Left kidney (tissue), 8 donors: ENCODE measurements at places on chromosomes 4 and X. TPM values are rescaled to one million over a fixed set of nuclear protein-coding genes. Genes with fewer than 3 reads are reported as not detected.

The SLIT2 gene
- 56.6 TPM for polyA plus RNA-seq

DNA sequence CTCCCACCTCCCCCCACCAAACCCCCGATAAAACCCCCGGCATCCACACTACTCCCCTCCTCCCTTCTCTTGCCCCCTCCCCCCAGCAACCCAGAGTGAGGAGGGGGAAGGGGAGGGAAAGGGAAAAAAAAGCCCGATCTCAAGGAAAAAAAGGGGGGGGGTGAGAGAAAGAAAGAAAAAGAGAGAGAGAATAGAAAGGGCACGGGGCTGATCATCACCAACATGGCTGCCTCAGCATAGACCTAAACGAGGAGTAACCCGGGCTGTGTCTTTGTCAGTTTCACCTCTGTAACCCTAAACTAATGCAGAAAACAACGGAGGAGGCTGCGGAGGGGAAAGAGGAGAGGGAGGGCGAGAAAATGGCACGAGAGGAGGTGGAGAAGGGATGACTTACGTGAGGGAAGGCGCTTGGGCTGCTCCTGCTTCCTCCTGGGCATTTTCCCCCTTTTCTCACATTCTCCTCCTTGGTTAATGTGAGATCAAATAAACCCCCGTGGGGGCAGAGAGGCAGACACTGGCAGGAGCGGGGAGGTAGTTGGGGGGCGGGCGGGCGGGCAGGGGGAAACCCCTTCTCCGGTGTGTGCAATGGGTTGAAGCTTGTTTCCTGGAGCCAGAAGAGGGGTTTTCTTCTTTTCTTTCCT is 532 bp downstream of the ZNF827 start:
- peak; percentile 56 for DNase-seq

GRCh38 chrX:137431693-137432488 is 134.0 kb upstream of the ZIC3 start:
- DNase-seq: no peak

- no peak for DNase-seq
Observed at GRCh38 chr4:110165382-110166286, 32.8 kb downstream of the ELOVL6 start.

GRCh38 chr4:100240008-100240407 is 49.7 kb upstream of the DDIT4L start:
- no peak for DNase-seq

- no peak for DNase-seq
Observed at GRCh38 chr4:79241846-79242245, 84.0 kb downstream of the NAA11 start.

- DNase-seq: no peak
Observed at GRCh38 chrX:3582451-3582850, 131.0 kb downstream of the PRKX start.

DNA sequence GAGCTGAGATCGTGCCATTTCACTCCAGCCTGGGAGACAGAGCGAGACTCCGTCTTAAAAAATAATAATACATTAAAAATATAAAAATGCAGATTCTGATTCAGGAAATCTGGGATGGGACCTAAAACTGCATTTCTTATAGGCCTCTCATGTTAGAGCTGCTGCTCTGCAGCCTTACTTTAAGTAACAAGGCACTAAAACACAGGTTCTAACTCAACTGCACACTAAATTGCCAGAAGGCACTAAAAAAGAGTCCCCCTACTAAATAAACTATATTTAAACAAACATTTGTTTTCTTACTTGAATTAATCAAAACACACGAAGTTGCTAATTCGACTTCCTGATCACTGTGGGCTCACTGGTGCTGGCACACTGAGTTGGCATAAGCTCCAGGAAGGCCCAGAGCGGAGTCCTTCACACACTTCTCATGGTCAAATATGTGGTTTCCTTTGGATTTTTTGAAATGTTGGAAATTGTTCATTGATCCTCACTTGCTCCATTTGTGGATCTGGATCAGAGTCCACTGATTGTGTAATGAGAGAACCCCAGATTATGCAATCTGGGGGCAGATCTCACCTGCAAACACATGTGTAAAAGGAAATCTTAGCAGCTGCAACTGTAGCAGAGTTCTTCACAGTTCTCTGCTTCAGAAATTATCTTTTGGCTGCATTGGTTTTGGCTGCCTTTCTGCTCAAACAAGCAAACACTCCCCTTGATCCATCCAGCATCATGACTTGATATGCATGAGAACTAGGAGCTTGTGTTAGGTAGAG is 59.3 kb downstream of the AFF1 start:
- DNase-seq: no peak

- peak; percentile 77 for DNase-seq
Observed at GRCh38 chr4:114659386-114660008, 60.9 kb downstream of the UGT8 start.

- DNase-seq: peak; percentile 66
Observed at GRCh38 chr4:2041239-2042130, 17.6 kb upstream of the NAT8L start.
